MG63 (cell line): ENCODE measurements at places on chromosomes 4 and X.

DNA sequence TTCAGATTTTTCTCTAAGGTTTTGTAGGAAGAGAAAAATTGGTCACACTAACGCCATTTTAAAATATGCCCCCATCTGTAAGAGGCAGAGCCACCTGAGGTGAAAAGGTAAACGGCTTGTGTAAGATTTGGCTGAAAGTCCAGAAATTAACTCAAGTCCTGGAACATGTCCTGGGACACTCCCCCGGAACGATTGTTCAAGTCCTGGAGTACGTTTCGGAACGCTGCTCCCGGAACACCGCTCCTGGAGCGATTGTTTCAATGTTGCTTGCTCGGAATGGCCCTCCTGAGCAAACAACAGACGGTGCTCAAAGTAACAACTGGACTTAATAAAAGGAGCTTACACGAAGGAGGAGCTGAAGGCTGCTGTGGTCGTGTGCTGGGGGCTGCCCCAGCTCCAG lies 796.5 kb upstream of the SLIT2 start:
- no peak for DNase-seq

DNA sequence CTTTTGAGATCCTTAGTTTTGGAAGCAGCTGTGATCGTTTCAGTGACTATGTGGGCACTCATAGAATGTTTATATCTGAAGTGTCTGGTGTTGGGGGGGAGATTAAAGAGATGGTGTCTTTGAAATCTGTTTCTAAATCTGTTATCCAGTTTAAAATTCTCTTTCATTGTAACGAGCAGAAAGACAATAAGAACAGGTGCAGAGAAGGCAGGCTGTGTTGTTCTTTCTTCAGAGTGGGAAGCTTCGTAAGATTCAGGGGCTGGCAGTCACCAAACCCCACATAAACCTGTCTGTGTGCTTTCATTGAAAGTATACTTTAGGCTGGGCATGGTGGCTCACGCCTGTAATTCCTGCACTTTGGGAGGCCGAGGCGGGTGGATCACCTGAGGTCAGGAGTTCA lies 16.3 kb upstream of the DHRSX start:
- no peak for DNase-seq

DNA sequence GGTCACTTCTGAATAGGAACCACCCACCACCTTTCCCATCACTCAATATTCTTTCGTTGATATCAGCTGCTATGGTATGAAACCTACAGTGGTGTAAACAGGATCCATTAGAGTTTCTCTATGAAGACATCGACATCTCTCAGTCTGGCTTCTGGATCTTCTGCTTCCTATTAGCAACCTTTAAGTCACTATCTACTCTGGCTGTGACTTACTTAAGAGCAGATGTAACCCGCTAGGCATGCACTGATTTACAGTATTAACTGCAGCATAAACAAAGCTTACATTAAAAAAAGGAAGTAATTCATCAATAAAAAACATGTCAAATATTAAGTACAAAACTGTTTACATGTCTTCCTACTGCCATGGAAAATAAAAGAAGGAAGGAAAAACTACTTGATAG lies 96.4 kb downstream of the ANAPC10 start:
- DNase-seq: no peak

DNA sequence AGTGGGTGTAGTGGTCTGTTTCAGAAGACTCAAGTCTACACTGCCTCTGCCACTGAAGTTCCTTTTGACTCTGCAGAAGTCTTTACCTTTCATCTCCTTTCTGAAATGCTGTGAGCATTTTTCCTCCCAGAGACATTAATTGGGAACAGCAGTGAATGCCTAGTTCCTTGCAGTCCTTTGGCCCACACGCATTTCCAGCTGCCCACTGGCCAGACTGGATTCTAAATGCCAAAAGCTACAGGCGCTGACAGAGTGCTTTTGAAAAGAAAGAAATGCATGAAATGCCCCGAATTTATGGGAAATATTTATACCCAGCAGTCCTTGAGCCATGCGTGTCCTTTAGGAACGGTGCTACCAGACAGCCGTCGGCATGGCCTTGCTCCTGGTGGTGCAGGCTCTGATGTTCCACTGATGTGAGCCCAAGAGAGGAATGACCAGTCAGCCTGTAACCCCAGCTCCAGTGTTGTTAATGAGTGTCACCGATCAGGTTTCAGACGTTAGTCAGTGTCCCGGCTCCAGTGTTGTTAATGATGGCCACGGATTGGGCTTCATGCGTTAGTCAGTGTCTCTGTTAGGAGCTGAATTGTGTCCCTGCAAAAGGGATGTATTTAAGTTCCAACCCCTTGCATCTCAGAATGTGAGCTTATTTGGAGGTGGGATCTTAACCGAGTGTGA lies 132.6 kb downstream of the TBL1X start:
- DNase-seq: no peak

- no peak for DNase-seq
These were observed 166.1 kb upstream of the RPL34 start for GRCh38 chr4:108454227-108454626.
